ENCODE measurements at places on chromosomes 16 and 17.

DNA sequence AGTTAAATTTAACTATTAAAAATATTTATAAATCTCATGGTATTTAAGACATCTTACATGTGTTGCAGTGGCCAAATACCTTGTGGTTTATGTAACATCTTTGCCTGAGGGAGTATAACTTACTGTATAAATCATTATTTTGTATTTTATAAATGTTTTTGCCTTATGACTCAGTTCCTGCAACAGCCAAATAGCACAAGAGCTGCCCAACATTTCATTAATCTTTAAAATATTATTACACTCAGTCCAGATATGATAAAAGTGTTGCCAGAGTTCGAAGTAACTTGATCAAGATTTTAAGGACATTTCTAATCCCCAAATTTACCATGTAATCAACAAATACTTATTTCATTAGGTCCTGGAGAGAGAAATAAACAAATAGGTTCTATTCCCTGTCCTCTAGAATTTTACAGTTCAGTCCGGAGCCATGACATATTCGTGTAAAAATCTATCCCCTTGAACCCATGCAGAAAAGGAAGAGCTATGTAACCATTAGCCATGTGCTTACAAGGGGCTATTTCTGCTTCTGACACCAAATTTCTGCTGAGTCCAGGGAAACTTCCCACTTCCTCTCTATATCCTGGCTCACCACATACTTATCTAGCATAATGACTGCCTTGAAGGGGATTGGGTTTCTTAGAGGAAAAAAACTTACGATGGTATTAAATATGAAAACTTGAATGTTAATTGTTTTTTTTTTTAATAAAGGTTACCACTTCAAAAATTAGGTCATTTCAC is 44.0 kb downstream of the IRX6 start:
- no peak for DNase-seq

GRCh38 chr17:12974005-12974531 is 43.8 kb downstream of the ELAC2 start:
- DNase-seq, result no peak

- no peak for DNase-seq
Measured at GRCh38 chr16:86107215-86107825, 208.4 kb downstream of the IRF8 start.

DNA sequence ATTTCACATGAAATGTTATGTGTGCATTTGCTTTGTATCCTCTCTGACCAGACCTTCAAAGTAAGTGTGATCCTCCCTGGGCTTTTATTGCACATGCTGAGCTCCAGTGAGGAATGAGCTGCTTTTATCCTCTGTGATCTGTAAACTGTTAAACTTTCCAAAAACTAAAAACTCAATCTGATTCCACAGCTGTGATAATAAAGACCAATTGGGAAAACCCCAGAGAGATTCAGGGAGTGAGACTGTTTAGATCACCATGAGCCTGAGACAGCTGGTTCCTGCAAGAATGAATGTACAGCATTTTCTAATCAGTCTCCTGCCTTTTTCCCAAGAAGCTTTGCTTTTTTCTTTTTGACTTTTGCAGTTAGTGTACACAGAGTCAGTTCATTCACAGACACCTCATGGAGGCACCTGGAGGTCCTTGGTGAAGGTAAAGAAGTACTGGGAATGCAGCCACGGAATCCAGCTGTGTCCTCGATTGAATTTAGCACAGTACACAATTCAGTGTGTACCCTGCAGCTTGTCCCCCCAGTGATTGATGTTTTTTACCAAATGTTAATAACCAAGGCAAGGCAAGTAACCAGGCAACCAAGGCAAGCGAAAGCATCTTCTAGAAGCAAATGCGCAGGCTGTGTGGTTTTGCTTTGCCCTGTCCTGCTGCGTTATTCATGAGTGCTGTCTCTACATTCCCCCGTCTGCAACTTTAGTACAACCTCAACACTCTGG is 182.6 kb downstream of the LGALS9B start:
- no peak for DNase-seq

GRCh38 chr17:35523296-35523695 is 14.2 kb downstream of the SLFN12L start:
- DNase-seq, result no peak

DNA sequence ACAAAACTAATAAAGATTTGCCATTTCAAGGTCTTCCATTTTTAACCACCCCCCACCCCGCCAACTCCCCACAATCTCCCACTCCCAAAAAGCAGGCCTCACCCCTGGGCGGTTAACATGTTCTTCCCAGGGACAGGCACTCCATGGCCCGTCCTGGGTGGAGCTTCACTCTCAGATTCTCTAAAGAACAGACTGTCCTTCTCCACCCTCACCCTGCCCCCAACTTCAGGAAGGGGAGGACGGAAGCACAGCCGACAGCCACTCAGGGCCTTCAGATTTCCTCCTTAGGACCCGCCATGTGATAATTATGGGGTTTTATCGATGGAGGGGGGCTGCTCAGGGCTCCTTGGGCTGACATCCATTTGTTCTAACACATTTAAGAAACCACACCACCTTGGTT is 61.9 kb downstream of the ZFHX3 start:
- no peak for DNase-seq

DNA sequence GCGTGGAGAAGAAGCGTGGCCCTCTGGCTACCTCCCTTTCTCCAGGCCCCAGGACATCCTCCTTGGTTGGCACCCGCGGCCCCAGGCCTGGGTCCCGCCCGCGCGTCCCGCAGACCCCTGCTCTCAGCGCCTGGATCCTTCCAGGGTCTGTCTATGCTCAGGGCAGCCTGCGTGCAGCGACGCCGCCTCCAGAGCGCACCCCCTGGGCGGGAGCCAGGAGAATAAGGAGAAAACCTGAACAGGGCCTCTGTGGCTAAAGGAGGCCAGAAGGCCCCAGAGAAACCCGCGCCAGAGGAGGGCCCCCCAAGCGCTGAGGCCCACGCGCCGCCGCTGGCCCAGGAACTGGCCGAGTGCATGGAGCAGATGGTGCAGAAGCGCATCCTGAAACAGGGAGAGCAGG is 40.4 kb upstream of the DNAJA2 start:
- DNase-seq, result no peak

- no peak for DNase-seq
Measured at GRCh38 chr17:17539591-17539990, 43.4 kb upstream of the RASD1 start.

GRCh38 chr16:66052745-66053144 is 313.7 kb upstream of the CDH5 start:
- no peak for DNase-seq

DNA sequence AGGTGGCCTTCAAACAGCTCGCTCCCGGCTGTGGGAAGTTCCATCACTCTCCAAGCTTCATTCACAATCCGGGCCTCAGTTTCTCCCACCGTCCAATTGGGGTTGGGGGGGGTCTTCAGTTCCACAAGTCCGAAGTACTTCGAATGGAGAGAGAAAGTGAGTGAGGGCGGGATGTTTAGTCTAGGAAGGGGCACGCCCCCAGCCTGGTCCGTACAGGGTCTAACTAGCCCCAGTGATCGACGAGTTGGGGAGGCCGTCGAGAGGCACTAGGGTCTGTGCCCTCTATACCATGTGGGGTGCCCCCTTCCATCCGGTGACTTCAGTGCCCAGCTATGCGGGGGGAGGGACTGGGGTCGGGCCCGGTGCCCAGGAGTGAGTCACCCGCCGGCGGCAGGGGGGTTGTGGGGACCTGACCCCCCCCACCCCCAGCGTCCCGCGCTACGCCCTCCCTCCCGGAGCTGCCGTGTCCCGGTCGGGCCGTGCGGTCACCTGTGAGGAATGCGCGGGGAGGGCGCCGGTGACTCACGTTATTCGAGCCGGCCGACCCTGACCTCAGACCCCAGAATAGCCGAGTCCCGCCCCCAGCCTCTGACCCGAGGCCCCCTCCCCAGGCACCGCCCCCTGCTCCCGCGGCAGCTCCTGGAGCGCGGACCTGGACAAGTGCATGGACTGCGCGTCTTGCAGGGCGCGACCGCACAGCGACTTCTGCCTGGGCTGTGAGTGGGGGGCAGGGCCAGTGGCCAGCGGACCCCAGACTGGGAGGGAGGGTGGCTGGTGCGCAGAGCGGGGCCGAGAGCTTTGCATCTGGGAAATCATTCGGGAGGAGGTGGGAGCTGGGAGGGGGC is 658 bp downstream of the TNFRSF12A start:
- peak; percentile 38 for DNase-seq

- DNase-seq, result no peak
Measured at GRCh38 chr17:82121246-82121645, 23.2 kb upstream of the FASN start.

- no peak for DNase-seq
Measured at GRCh38 chr16:12587170-12587569, 216.5 kb downstream of the CPPED1 start.

DNA sequence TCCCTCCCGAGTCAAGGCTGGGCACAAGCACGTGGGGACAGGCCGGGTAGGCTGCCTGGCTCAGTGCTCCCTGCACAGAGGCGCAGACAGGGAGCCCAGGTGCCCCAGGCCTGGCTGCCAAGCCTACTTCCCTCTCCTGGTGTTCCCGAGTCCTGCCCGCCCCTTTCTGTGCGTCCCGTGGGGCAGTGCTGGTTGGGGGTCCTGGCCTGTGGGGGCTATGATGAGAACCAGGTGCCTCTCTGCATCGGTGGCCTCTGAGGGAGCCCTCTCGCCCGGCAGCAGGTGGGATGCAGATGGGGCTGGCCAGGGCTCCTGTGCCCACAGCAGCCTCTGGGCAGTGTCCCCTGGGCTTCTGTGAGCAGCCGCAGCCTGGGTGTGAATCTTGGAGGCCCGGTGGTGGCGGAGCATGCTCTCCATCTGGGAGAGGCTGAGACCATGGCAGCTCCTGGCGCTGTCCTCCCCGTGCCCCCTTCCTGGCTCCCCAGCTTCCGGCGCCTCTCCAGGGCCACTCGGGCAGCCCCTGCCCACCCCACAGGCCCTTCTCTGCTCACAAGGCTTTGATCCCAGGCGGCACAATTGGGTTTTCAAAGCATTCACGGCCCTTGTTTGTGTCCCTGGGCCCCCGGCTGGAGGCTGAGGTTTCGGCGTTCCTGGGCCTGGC is 7.2 kb downstream of the CENPX start:
- DNase-seq, result no peak

GRCh38 chr16:12484972-12485371 is 318.7 kb downstream of the CPPED1 start:
- no peak for DNase-seq

DNA sequence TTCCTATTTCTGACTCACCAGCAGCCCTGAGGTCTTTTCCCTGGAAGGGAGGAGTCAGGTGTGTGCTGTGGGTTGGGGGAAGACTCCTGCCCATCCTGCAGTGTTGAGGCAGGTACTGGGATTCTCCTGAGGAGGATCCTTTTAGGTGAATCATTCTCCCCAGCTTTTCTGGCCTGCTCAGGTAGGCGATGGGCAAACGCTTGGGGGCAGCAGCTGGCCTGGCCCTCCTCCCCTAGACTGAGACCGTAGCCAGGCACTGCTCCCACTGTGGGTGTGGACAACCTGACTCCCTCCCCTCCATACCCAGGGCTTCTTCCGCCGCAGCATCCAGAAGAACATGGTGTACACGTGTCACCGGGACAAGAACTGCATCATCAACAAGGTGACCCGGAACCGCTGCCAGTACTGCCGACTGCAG is 15.1 kb downstream of the GJD3 start:
- DNase-seq, result no peak

Measured in T-helper 1 cell (primary cell).